H9 (cell line): ENCODE measurements at places on chromosomes 4 and X. TPM values are rescaled to one million over a fixed set of nuclear protein-coding genes. Genes with fewer than 3 reads are reported as not detected.
A peak's percentile ranks its signal among the peaks of the same experiment; 100 is the strongest.

DNA sequence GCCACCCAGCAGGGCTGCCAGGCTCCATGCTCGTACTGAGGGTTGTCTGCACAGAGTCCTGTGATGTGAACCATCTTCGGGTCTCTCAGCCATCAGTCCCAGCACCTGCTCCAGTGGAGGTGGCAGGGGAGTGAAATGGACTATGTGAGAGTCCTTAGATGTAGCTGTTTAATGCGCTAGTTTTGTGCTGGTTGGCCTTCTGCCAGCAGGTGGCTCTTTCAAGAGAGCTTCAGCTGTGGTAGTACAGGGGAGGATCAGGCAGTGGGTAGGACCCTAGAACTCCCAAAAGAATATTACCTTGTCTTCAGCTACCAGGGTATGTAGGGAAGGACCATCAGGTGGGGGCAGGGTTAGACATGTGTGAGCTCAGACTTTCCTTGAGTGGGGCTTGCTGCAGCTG, 1066.0 kb downstream of the GLUD2 start:
- peak; percentile 66 for DNase-seq

- no peak for DNase-seq
These were observed 31.8 kb downstream of the USP11 start for GRCh38 chrX:47264483-47265173.

CACNA1F gene
- 0.94 and 1.4 TPM in 2 replicates for total RNA-seq

DNA sequence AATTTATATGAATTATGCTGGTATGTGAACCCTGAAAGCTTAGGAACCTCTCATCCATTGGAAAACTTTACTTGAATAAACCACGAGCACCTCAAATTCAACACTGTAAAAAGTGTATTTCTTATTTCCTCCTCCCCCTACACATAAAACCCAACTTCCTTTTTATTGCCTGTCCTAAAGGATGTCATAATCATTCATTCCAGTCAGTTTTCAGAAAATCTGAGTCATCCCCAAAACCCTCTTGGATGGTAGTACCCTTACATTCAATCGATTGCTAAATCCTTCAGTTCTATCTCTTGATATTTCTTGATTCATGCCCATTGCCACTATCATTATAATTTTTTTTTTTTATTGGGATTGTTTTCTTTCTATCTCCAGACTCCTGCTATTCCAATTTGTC, 91.1 kb upstream of the ATP8A1 start:
- DNase-seq: no peak
